H7 (cell line): ENCODE measurements at places on chromosomes 1 and 21.

- no peak for DNase-seq
Measured at GRCh38 chr21:39972471-39972870, 105.2 kb downstream of the PCP4 start.

- DNase-seq, result no peak
Measured at GRCh38 chr1:156429313-156430060, 60.5 kb downstream of the RHBG start.

- no peak for DNase-seq
Measured at GRCh38 chr1:156386134-156386901, 17.3 kb downstream of the RHBG start.

- no peak for DNase-seq
Measured at GRCh38 chr1:28313702-28314546, 14.9 kb upstream of the MED18 start.

DNA sequence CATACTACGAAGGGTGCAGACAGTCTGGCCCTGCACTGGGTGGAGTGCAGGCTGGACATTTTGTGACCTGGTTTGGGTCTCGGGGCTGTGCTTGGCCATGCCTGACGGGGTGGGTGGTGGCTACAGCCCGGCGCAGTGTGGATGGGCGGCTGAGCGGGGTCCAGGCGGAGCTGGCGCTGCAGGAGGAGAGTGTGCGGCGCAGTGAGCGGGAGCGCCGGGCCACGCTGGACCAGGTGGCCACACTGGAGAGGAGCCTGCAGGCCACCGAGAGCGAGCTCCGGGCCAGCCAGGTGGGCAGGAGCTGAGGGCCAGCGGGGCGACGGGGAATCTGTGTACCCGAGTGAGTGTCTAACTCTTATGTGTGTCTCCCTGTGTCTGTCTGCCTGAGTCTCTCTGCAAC, 14.1 kb downstream of the MFAP2 start:
- no peak for DNase-seq

GRCh38 chr1:35901235-35901634, 18.2 kb downstream of the AGO1 start:
- no peak for DNase-seq

GRCh38 chr1:4741876-4742423, 87.5 kb downstream of the AJAP1 start:
- DNase-seq, result peak; percentile 75

- no peak for DNase-seq
Measured at GRCh38 chr1:56478734-56479133, 100.6 kb downstream of the PLPP3 start.

DNA sequence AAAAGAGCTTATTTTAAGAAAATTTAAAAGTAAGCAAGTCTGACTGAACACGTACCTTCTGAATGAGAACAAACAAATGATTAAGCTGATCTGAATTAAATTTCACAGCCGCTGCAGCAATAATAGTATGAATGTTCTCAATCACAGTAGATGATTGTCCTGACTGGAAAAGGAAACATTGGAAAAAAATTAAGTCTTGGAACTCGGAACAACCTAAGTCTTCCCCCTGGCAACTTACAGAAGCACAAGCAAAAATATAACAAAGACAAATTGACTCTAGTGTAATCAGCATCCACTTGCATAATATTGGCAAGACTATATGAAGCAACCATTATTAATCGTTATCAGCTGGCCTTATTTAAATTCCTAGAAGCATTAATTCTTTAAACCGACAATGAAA, 60.5 kb downstream of the USP24 start:
- no peak for DNase-seq

GRCh38 chr1:31155216-31155806, 84.4 kb downstream of the NKAIN1 start:
- peak; percentile 95 for DNase-seq

DNA sequence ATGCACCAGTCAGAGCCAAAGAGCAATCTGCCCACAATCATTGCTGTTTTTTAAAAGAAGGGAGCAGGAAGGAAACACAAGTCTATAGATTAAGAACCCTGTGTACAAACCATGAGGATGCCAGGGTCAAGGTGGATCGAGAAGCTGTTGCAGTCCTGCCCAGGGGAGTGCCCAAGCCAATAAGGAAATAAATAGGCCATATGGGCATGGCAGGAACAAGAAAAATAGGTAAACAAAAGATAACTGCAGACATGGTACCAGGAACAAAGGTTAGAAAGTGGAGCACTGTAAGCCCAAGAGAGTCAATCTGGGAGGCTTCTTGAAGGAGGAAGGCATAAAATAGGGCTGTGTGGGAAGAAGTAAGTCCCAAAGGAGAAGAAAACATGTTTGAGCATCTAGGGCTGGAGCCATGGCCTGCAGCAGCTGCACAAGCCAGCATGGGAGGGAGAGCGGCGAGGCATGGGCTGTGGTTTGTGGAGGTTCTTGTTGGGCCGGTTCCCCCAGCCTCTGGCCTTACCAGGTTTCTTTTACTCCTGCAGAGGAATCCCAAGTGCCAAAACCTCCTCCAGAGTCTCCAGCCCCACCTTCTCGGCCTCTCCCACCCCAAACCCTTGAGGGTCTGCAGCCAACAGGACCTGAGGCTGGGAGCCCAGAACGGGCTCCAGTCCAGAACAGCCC, 13.6 kb downstream of the INAVA start:
- no peak for DNase-seq

GRCh38 chr21:35086357-35086756, 37.3 kb upstream of the RUNX1 start:
- no peak for DNase-seq
